ENCODE measurements at places on chromosomes 5 and 9.

DNA sequence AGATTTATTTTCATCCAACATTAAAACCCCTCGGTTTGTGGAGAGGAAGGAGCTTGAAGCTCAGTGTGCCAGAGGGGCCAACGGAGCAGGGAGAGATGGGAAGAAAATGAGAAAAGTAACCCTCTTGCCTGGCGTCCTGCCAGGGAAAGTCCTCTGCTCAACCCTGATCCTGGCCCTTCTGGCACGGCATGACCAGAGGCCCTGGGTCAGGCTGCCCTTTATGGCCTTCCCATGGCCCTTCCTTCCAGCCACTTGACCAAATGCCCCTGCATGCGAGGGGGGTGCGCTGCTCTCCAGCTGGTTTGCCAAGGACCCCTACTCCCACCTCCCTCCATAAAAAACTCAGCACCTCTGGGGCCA, 43.8 kb downstream of the SPRY4 start:
- DNase-seq: no peak

GRCh38 chr5:32501071-32502002, 56.8 kb upstream of the ZFR start:
- no peak for DNase-seq

DNA sequence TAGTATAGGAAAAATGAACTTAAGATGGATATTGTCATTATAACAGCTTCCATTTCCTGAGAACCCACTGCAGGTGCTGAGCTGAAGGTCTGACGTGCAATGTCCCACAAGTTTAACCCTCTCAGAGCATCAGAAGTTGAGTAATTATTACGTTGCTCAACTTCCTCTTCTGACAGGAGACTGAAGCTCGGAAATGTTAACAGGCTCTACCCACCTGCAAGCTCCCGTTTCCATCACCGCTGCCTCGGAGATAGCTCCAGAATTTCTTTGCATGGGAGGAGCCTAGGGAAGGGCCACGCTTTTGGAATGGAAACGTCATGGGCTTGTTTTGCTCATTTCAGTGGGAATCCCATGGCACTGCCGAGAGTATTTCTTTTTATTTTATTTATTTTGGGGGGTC, 1.0 kb upstream of the NTMT1 start:
- no peak for DNase-seq

GRCh38 chr5:51395245-51395644, 12.0 kb downstream of the ISL1 start:
- no peak for DNase-seq

DNA sequence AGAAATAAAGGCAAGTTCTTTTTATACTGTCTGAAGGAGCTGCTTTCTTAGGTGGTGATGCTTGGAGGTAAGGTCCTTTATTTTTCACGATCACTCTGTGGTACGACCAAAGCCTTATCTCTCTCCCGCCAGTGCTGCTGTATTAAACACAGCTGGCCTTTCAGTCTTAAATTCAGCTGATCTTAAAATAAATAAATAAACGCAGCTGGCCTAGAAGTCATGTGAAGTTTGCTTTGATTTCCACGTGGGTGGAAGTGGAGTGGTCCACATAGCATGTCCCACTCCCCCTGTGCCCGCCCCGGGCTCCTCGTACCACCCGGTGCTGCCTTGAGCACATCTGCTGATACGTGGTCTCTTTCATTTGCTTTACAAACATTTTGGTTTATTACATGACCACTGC, 260.4 kb downstream of the FANCC start:
- DNase-seq: peak; percentile 49

GRCh38 chr9:86766912-86767311, 180.4 kb downstream of the GAS1 start:
- no peak for DNase-seq

DNA sequence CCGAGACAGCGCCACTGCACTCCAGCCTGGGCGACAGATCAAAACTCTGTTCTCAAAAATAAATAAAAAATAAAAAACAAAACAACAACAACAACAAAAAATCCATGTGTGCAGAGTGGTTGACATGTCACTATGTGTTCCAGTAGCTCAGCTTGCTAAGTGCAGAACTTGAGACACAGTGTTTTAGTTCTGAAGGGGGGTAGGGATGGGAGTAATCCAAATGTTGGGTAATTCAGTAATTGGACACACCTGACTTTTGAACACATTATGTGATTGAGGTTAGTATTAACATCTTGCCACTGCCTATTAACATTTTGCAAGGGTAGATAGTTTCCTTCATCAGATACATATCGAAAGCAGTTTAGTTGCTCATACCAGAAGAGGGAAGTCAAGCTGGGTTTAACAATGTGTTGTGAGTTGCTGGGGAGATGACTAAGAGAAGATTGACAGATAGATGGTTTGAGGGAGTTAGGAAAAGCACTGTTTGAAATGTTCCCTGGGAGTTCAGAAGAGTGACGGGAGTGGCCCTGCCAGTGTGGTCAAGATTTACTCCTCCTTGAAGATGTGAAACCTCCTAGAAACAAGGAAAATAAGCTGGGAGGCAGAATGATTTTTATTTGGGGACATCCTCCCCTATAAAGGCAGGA, 928 bp downstream of the HACD4 start:
- no peak for DNase-seq

- peak; percentile 2 for DNase-seq
These were observed 434.1 kb downstream of the HCN1 start for GRCh38 chr5:45262061-45262590.

- no peak for DNase-seq
These were observed 300.6 kb downstream of the TMEM38B start for GRCh38 chr9:105994970-105995369.

- DNase-seq: no peak
These were observed 148.3 kb downstream of the PRDM9 start for GRCh38 chr5:23655674-23656073.

DNA sequence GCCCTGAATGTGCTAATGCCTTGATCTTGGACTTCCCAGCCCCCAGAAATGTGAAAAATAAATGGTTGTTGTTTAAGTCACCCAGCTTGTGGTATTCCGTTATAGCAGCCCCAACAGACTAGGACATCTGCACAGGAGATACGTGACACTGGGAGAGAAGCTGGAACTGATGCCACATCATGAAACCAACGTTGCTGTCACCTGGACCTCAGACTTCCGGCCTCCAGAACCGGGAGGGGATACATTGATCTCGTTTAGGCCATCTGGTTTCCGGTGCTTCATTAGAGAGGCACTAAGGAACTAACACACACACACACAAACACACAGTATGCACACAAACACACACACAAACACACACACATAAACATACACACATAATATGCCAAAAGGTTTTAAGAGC, 75.0 kb upstream of the ICE1 start:
- DNase-seq: no peak

GRCh38 chr9:119802621-119803020, 433.4 kb upstream of the BRINP1 start:
- DNase-seq: no peak
